Daoy (cell line): ENCODE measurements at places on chromosomes 12 and 14.

- DNase-seq, result no peak
These were observed 394.1 kb downstream of the C12orf75 start for GRCh38 chr12:105724641-105725040.

GRCh38 chr14:100473249-100473648 is 114.0 kb downstream of the BEGAIN start:
- DNase-seq, result no peak

GRCh38 chr12:93838193-93838592 is 161.0 kb downstream of the CRADD start:
- DNase-seq, result no peak

- DNase-seq, result no peak
These were observed 24.0 kb downstream of the KITLG start for GRCh38 chr12:88556213-88556774.

- DNase-seq, result no peak
These were observed 152.3 kb upstream of the OTX2 start for GRCh38 chr14:56962444-56963080.

DNA sequence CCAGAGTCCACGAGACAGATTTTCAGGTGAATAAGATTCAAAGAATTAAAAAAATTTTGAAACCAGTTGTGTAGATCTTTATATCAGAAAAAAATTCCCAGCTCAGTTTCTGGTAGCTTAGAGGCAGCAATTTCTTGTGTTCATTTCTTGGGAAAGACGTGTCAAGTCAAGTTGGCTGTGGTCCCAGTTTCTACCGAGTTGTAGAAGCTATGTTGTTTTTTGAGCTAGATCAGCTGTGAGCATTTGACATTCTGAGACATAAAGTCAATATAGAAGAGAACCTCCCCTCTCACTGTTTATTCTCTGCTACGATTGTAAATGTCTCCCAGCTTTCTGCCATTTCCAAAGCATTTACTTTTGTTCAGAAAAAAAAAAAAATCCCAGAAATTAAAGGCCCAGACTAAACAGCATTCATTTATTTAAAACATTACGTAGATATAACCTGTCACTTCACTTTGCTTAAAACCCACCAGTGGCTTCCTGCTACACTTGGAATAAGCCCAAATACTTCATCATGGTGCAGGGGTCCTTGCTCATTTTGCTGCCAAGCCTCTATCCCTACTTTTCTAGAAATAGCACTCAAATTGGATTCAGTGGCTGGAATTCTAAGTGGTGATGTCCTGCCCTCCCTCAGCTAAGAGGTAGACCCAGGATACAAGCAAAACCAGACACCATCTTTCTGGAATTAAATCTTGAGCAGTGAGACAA is 20.6 kb upstream of the PYGL start:
- DNase-seq, result peak; percentile 88

- peak; percentile 82 for DNase-seq
These were observed 18.3 kb upstream of the LRP1-AS start for GRCh38 chr12:57165741-57166140.

DNA sequence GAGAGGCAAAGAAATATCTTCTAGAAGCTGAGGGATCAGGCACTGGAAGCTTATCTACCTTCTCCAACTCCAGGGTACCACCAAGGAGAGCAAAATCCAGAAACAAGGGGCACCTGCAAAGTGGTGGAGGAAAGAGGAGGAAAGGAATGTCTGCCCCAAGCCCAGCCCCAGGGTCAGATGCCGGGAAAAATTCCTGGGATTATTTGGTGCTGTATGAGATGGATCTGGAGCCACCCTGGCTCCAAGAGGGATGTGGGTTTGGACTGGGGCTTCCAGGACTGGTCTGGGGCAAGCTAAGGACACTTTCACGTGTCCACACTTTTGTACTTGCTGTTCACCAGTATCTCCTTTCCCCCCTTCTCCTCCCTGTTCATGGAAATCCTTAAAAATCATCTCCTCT is 69.8 kb downstream of the DPF3 start:
- no peak for DNase-seq

GRCh38 chr12:48061938-48062719 is 43.8 kb downstream of the SENP1 start:
- DNase-seq, result no peak

DNA sequence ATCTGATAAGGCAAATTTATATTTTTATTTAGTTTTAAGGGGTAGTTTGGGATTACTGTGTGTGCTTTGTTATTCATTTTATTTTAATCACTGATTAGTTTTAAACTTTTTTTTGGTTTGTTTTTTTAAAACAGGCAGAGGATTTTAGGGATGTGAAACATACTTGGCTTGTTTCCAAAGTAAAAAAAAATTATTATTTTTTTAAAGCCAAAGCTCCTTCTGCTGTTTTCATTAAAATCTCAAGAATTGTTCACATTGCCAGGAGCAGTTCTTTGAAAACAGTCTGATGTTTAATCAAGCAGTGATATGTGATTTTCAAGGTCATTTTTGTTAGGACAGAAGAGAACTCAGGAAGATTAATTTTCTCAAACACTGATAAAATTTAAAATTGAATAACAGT is 11.2 kb downstream of the TTC8 start:
- no peak for DNase-seq

- DNase-seq, result peak; percentile 17
These were observed 657 bp downstream of the METAP2 start for GRCh38 chr12:95474660-95474958.

- DNase-seq, result peak; percentile 38
These were observed 38.2 kb upstream of the ZNF641 start for GRCh38 chr12:48388938-48389337.

- DNase-seq, result peak; percentile 24
These were observed 44.4 kb upstream of the PRIMA1 start for GRCh38 chr14:93832665-93833064.

- peak; percentile 82 for DNase-seq
These were observed 16.7 kb upstream of the ZDHHC22 start for GRCh38 chr14:77158175-77158881.

GRCh38 chr12:6826734-6827436 is 1.3 kb upstream of the P3H3 start:
- DNase-seq, result no peak

DNA sequence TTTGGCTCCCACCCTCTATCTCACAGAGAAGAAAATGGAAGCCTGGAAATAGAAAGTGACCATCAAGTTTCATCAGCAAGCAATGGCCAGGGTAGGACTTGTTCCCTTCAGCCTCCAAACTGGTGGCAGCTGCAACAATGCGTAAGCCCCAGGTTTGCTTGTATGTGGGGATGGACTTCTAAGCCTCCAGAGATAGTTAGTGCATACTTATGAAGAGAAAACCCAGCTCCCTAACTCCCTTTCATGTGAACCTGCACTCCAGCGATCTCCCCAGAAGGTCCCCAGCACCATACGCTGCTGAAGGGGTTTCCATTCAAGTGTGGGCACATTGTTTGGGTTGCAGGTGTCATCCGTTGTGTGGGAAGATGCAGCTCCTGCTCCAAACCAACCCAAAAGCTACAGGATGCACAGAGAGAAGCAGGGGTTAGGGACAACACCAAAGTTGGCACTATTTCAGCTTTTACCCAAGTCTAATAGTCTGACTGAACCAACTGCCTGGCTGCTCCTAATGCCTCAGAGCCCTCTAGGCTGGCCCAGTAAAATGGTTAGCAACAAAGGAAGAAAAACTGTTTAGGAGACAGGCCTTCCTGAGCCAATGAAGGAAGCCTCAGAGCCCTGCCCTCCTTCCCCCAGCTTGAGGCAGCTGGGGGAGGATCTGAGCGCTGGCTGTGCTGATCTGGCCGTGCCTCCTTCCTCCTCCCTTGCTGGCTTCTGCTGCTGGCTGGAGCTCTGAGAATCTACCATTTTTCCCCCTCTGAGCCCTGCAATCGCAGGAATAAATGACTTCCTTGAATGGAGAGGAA is 12.3 kb downstream of the ZFP36L1 start:
- peak; percentile 78 for DNase-seq

- no peak for DNase-seq
These were observed 75.9 kb downstream of the IFNG-AS1 start for GRCh38 chr12:68065163-68065562.

- DNase-seq, result no peak
These were observed 419.7 kb downstream of the ZFP36L1 start for GRCh38 chr14:68373124-68373646.

DNA sequence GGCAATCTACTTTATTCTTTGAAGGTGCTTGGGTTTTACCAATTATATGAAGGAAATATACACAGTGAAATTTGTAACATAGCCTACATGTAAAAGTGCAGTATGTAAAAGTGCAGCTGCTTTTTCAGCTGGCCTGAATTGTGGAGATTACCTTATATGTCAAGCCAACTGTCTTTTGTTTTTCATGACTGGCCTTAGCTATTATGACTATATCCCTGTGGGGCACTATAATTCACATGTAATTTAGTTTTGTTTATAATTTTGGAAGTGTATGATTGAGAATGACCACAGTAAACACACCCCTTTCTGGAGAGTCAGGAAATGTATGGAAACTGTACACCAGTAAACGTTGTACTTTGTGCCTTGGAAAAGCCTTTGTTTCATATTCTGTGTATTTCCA is 435.0 kb upstream of the STXBP6 start:
- DNase-seq, result no peak

- peak; percentile 73 for DNase-seq
These were observed 76.7 kb upstream of the RGS6 start for GRCh38 chr14:71855399-71856036.

DNA sequence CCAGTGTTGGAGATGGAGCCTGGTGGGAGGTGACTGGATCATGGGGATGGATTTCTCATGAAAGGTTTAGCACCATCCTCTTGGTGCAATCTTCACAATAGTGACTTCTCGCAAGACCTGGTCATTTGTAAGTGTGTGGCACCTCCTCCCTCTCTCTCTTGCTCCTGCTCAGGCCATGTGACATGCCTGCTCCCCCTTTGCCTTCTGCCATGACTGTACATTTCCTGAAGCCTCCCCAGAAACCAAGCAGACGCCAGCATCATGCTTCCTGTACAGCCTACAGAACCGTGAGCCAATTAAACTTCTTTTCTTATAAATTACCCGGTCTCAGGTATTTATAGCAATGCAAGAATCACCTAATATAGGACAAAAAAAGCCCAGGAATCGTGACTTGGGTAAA is 171.0 kb upstream of the FOXN3 start:
- DNase-seq, result no peak

DNA sequence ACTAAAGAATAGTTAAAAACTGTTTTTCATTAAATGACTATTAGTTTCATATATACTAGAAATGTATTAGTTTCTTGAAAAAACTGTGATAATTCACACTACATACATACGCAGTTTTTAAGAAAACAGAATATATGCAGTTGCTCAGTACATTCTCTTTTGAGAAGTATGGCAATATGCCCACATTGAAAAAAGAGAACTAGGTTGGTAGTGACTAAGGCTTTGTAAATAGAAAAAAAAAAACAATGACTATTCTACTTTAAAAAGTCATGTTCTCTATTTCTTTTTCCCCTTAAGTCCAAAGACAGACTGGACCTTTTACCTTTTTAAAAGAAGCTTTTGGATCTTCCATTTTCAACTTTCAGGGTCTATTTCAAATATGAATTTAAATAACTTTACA is 25.0 kb downstream of the SNX6 start:
- DNase-seq, result no peak

DNA sequence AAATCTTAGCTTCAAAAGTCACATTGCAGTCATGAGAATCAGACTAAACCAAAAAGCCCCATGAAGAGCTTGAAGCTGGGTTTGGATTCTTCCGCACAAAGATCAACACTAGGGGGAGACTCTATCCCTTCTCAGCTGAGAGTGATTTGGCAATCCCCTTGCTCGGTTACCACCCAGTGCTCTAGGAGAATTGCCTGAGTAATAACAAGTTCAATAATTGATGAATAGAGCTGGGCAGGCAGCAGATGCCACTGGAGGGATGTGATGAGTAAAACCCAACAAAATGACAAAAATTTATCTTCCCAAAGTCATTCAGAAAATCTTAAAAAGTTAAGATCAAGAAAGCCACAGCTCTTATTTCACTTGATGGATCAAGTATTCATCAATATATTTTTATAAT is 185.6 kb upstream of the ARID2 start:
- peak; percentile 67 for DNase-seq

GRCh38 chr12:47767216-47767724 is 5.8 kb upstream of the SLC48A1 start:
- DNase-seq, result peak; percentile 68

DNA sequence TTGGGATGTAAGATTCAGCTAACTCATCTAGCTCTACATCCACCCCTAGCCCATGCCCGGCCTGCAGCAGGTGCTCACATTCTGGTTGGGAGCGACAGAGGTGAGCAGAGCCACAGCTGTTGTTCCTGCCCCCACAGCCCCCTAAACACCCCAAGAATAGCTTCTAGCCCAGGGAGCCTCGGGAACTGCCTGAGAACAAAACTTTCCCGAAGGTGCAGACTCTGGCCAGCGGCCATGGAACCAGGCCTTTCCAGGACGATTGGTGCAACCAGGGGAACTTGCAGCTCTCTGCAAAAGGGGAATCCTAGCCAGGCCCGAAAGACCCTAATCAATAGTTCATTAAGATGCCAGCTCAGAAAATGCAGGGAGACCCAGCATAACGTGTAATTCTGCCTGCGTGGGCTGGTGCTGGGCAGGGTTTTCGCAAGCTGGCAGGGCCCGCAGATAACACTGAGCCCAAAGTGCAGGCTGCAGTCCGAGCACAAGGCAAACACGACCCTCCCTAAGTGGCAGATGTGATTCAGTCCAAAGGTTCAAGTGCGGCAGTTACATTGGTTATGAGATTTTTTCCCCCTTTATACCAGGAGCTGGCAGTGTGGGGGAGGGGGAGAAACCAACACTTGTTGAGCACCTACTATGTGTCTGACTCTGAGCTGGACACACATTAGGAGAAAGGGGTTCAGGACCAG is 122.5 kb upstream of the MAP1LC3B2 start:
- DNase-seq, result no peak

- DNase-seq, result no peak
These were observed 7.7 kb downstream of the SLC39A5 start for GRCh38 chr12:56237552-56237951.

DNA sequence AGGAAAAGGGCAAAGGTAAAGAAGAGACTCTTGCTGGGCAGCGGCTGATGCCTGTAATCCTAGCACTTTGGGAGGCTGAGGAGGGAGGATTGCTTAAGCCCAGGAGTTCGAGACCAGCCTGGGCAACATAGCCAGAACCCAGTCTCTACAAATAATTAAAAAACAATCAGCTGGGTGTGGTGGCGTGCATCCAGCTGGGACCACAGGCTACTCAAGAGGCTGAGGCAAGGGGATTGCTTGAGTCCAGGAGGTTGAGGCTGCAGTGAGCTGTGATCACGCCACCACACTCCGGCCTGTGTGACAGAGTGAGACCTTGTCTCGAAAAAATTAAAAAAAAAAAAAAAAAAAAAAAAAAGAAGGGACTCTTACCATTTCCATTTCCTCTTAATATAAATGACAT is 100.4 kb upstream of the USP44 start:
- DNase-seq, result no peak

GRCh38 chr14:80698974-80699373 is 242.6 kb downstream of the CEP128 start:
- no peak for DNase-seq

DNA sequence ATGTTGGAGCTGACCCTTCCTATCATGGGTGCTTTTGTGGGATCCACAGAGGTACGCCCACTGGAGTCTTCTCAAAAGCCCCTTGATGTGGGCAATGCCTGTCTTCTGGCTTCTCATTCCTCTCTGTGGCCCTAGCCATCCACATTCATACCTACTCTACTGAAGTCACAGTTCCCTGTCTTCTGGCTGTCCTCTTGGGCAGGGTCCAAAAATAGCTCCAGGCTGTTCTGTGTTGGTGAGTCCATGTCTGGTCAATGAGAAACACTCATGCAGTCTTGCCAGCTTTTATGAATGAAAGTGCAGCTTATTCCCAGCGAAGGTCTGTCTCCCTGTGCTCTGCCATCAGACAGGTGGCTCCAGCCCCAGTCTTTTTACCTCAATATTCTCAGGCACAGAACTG is 135.9 kb upstream of the MDM1 start:
- no peak for DNase-seq

GRCh38 chr12:118150625-118151024 is 14.7 kb downstream of the PEBP1 start:
- no peak for DNase-seq
